ENCODE measurements at places on chromosomes 5 and 9.

- no peak for DNase-seq
These were observed 171.2 kb downstream of the CWC27 start for GRCh38 chr5:64939772-64940510.

DNA sequence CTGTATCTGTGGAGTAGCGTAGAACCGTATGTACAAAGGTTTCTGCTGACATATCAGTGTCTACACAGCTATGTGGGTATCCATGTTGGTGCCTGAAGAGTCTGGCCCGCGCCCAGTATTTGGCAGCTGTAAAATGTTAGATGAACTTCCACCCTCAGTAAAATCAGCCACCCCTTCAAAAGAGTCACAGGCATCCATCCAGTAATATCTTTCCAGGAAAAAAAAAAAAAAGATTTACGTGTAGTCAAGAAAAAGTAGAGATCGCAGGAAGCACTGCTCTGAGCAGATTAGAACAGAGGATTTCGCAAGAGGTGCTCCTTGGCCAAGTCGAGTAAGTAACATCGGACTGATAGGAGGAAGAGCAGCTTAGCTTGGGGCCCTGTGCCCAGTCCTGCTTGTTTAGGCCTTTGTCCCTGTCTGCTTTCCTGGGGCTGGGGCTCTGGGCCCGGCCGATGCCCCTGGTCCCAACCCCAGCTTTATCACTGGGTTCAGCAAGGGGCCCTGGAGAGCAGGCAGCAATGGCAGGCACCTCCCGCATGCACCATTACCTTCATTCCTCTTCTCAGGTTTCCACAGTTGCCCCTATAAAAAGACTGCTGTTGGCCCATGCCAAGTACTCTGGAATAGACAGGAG lies 21.2 kb downstream of the DAPK1 start:
- no peak for DNase-seq

- DNase-seq, result no peak
These were observed 227.9 kb downstream of the BNC2 start for GRCh38 chr9:16642421-16643109.

DNA sequence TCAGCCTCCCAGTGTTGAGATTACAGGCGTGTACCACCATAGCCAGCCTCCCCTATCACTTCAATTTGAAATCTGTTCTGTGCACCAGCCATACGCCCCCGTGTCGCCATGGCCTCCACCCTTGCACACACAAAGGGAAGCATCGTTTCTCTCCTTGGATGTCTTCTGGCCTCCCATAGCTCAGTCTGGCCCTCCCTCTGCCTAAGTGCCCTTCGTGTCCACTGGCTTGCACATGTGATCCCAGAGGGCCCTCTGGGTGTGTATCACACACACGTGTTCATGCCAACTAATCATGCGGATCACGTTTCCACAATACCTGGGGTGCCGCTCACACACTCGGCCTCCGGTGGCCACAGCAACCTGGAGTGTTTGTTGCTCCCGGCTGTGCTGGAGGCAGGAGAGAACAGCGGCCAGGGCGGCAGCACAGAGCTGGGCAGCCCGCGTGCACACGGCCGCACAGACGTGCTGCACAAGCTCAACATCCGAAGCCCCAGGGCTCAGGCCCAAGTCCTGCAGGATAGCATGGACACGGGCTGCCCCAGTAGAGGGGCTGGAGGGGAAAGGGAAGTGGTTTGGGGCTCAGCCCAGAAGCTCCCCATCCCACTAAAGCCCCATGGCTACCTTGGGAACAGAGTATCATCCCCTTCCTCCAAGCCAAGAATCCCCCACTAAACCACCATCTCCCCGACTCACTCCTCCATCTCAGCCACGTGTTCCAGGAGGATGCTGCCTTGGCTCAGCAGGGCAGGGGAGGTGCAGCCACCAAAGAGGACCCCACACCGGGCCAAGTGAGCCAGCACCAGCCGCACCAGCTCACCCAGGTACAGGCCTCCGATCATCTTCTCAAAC lies 10.9 kb downstream of the HK3 start:
- no peak for DNase-seq

DNA sequence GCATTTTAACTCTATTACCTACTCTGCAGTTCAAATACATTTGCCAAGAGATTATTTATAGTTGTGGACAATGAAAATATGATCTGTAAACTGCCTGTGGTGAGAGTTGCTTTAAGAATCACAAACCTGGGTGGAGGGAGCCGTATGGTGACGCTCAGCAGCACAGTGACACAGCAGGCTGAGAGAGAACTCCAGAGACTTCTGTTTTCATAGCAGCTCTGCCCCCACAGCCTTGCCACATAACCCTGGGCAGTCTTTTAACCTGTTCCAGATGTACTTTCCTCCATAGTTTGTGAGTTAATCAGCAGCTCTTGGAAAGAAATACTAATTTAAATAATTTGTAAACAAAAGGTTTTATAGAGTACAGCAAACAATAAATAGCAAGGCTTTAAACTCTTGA lies 450.5 kb downstream of the ELAVL2 start:
- no peak for DNase-seq

GRCh38 chr5:30749971-30750370 lies 443.5 kb upstream of the CDH6 start:
- no peak for DNase-seq

- DNase-seq, result no peak
These were observed 45.1 kb downstream of the IL31RA start for GRCh38 chr5:55896238-55896637.

GRCh38 chr9:133773889-133774655 lies 35.9 kb upstream of the SARDH start:
- peak; percentile 24 for DNase-seq

- peak; percentile 73 for DNase-seq
These were observed 49.4 kb upstream of the COL5A1 start for GRCh38 chr9:134592018-134592818.

GRCh38 chr5:53045263-53045662 lies 56.1 kb downstream of the ITGA2 start:
- DNase-seq, result no peak

- no peak for DNase-seq
These were observed 270.4 kb upstream of the DMRT1 start for GRCh38 chr9:571066-571465.

DNA sequence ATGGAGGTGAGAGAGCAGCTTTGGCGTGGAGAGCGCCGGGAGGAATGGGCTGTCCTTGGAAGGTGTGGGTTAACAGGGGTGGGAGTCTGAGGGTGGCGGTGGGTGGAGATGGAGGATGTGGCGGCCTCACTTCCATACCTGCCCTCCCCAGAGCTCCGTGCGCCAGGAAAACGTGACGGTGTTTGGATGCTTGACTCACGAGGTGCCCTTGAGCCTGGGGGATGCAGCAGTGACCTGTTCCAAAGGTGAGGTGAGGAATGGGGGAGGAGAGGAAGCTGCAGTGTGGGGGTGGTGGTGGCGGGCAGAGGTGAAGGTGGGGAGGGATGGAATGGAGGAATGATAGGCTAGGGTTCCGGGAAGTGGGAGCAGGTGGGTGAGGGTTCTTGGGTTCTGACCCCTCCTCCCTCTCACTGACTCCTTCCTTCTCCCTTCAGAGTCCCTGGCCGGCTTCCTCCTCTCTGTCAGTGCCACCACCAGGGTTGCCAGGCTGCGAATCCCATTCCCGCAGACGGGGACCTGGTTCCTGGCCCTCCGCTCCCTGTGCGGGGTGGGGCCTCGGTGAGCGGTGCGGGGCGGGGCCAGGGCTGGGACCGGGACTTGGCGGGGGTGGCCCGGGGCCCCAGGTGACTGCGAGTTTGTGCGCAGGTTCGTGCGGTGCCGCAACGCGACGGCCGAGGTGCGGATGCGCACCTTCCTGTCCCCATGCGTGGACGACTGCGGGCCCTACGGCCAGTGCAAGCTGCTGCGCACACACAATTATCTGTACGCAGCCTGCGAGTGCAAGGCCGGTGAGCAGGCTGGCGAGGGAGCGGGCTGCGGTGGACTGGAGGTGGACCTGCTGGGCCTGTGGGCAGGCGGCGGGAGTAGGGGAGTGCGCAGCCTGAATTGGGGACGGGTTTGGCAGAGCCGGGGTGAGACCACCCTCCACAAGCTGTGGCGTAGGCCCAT lies 17.1 kb downstream of the TMEM8B start:
- DNase-seq, result no peak

Measured in fibroblast of skin of left biceps (primary cell).